Common myeloid progenitor, CD34-positive (primary cell): ENCODE measurements at places on chromosomes 1 and 21.

GRCh38 chr1:100506217-100506616 is 31.7 kb upstream of the GPR88 start:
- DNase-seq = no peak

DNA sequence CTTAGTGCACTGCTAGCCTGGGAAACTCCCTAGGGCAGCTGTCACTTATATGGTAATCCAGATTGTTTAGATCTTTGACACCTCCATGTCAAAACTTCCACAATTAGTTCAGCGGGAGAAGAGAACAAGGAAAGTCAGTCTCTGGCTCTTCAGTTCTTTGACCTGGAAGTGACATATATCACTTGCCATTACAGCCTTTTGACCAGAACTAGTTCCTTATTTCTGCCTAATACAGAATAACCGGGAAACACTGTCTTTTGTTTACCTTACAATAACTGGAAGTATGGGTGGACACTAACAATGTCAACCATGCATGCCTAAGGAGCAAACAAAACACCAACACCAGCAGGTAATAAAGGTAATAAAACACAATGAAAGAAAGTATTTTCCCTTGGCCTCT is 68.3 kb downstream of the C4BPA start:
- DNase-seq = no peak

GRCh38 chr1:67608661-67609576 is 76.1 kb upstream of the GADD45A start:
- DNase-seq = no peak

- no peak for DNase-seq
Observed at GRCh38 chr1:231045286-231045685, 5.2 kb upstream of the FAM89A start.

- no peak for DNase-seq
Observed at GRCh38 chr1:198101716-198102453, 54.9 kb upstream of the NEK7 start.

DNA sequence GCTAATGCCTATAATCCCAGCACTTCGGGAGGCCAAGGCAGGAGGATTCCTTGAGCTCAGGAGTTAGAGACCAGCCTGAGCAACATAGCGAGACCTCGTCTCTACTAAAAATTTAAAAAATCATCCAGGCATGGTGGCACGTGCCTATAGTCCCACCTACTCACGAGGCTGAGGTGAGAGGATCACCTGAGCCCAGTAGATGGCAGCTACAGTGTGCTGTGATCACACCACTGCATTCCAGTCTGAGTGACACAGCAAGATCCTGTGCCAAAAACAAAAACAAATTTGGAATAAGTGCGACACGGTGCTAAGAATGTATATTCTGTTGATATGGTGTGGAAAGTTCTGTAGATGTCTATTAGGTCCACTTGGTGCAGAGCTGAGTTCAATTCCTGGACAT is 15.1 kb downstream of the USP33 start:
- DNase-seq = no peak

DNA sequence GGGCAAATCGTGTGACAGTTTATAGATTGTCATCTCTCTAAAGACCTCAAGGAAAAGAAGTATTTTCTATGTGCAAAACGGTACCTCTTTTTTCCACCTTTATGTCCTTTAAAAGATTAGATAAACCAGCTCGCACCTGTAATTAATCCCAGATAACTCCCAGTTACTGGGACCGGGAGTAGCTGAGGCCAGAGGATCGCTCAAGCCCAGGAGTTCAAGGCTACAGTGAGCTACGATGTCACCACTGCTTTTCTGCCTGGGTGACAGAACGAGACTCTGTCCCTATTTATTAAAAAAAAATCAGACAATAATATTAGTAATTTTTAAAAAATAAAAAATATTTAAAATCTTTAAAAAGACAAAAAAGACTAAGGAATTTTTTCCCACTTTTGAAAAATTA is 141.4 kb downstream of the NR5A2 start:
- no peak for DNase-seq

DNA sequence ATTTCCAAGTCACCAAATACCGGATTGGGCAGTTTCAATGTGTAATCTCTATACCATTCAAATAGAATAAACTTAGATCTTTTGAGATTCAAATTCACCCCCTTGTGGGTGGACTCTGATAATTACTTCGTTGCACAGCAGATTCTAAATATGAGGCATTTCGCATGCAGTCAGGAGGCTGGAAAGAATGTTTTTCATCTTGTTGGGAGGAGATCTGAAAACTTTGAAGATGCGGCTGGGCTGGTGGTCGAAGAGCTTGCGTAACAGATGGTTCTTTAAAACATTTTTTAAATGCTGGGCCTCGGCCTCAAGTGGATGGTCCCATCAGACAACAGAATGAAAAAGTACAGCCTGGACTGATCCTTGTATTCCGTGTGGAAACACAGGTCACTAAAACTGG is 10.4 kb downstream of the NR5A2 start:
- DNase-seq = no peak

- no peak for DNase-seq
Observed at GRCh38 chr21:41662761-41663160, 104.1 kb downstream of the RIPK4 start.

GRCh38 chr1:78171736-78172590 is 126.2 kb downstream of the GIPC2 start:
- no peak for DNase-seq

- no peak for DNase-seq
Observed at GRCh38 chr1:231827337-231828105, 200.9 kb downstream of the DISC1 start.

GRCh38 chr1:3775490-3776230 is 3.1 kb downstream of the SMIM1 start:
- peak; percentile 71 for DNase-seq

GRCh38 chr1:234980645-234981396 is 147.8 kb downstream of the TOMM20 start:
- DNase-seq = peak; percentile 99

DNA sequence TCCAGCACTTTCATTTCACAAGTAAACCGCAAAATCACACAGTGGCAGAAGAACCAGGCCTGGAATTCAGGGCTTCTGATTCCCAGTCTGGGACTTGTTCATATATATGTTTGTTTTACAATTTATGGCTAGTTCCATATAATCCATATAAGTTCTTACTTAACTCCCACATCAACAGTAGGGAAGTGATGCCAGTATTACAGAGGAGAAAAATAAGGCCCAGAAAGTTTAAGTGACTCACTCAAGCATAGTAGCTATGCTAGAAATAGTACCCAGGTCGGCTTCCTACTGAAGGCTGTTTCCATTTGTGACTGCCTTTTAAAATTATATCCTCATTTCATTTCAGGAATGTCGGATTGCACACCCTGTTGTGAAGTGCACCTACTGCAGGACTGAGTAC is 1.4 kb downstream of the FAM76A start:
- DNase-seq = peak; percentile 19

DNA sequence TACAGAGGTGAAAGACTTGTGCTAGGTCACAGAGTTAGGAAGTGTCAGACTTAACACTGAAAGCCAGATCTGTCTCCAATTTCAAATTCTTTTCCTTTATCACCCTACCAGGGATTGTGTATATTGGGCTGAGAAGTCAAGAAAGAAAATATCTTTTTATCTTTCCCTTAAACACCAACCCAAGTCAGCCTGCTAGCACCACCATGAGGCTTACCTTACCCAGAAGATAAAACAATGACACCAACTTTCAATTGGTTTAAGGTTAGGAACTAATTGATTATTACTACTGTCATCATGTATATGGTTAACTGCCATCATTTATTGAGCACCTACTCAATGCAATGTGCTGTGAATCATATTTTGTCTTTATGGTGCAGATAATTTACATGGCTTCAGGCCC is 178.9 kb upstream of the FOXD3 start:
- DNase-seq = no peak

- DNase-seq = no peak
Observed at GRCh38 chr1:217393896-217394295, 237.0 kb downstream of the GPATCH2 start.

GRCh38 chr1:154998818-154999570 is 3.6 kb upstream of the ZBTB7B start:
- DNase-seq = peak; percentile 75

DNA sequence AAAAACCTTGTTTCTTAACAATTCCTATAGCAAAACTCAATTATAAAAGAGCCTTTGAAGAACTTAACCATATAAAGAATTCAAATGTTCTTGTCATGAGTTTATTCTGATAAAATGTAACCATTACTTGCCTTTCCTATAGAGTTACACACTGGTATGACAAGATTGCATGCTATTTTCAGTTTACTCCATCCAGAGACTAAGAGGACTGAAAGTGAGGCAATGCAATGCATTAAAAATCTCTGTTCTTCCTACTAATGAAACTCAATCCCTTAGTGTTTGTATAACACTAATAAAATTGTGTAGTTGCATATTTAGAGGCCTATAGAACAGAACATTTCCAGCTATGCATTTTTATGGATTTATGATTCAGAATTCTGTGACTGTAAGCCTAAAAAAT is 88.1 kb downstream of the COP1 start:
- no peak for DNase-seq

DNA sequence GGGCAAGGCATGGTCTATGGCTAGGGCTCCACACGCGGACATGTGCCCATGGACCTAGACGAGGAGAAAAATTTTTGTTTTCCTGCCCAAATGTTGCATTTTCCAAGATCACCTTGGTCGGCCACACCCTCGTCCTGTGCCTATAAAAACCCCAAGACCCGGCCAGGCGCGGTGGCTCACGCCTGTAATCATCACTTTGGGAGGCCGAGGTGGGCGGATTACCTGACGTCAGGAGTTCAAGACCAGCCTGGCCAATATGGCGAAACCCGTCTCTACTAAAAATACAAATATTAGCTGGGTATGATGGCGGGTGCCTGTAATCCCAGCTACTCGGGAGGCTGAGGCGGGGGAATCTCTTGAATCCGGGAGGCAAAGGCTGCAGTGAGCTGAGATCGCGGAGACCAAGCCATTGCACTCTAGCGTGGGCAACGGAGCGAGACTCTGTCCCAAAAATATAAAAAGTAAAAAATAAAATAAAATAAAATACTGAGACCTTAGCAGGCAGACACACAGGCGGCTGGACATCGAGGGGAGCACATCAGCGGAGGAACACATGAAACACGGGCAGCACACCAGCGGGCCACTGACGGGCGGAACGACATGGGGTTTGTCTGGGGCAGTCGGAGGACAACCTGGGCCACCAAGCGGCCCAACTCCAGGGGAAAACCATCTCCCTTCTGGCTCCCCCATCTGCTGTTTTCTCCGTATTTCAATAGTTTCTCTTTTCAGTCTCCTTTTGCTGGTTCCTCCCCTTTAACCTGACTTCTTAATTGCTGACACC is 60.7 kb upstream of the TBX15 start:
- DNase-seq = no peak

GRCh38 chr1:159204161-159205141 is at the start of gene ACKR1:
TSS of gene ACKR1 (plus strand) at chr1:159204875. CDS start at chr1:159204960, 85 bp downstream.
- peak; percentile 83 for DNase-seq

DNA sequence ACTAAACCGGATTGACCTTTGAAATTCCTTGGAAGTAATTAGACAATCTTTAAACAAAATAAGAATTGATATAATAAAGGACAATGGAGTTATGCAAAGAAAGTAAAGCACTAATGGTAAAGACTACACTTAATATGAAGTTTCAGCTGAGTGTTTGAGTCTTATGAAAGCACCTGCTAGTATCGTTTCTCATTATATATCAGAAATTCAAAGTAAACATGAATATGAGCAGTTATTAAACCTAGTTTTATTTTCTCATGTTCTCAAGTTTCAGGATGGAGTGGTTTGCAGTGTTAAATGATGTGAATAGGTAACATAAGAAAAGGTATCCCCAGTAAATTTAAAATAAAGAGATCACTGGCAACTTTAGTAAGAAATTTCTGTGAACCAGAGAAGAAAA is 188.6 kb downstream of the ZP4 start:
- no peak for DNase-seq

- no peak for DNase-seq
Observed at GRCh38 chr1:186283374-186283773, 91.7 kb downstream of the TPR start.

GRCh38 chr1:245463392-245464165 is 308.8 kb downstream of the KIF26B start:
- DNase-seq = no peak

DNA sequence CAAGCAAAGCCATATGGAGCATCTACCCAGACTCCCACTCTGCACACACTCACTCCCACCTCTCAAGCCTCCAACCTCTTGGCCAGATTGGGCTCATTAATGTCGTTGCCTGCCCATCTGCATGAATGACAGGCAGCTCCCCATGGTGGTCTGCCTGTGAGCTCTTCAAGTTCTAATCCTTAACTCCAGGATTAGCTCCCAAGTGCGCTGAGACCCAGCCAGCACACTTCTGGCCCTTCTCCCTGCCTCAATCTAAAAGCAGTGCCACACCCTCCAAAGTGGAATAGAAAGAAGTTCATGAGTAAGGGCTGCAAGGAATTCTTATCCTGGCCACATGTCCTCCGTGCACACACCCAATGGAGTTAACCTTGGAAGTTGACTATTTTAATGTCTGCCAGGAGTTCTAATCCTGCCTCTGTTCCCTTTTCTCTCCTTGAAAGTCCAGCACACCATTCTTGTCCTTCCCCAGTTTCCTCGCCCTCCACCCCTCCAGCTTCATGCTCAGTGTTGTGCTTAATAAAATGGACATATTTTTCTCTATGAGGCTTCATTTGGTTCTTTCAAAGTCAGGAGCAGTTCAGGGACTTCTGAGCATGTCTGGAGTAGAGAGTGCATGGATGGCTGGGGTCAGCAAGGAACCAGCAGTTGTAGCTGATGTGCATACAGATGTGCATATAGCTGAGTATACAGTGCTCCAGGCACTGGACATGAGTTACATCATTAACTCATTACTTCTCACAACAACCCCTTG is 30.1 kb downstream of the CAMK1G start:
- no peak for DNase-seq

DNA sequence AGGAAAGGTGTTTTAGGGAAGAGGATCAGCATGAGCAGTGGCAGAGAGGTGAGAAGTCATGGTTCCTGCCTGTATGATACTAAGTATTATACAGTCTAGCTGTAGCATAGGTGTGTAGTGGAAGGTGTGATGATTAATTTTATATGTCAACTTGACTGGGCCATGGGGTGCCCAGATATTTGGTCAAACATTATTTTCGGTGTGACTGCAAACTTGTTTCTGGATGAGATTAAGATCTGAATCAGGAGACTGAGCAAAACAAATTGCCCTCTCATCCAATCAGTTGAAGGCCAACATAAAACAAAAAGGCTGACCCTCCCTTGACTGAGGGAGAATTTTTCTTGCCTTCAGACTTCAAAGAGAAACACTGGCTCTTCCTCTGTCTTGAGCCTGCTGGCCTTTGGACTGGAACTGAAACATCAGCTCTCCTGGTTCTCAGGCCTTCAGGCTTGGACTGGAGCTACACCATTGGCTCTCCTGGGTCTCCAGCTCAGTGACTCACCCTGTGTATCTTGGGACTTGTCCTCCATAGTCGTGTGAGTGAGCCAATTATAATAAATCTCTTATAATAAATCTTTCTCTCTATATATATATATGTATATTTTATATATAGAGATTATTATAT is 6.8 kb upstream of the CDC42 start:
- DNase-seq = no peak

- DNase-seq = peak; percentile 66
Observed at GRCh38 chr1:207866471-207867135, 44.3 kb downstream of the CD34 start.

- peak; percentile 51 for DNase-seq
Observed at GRCh38 chr1:81799939-81800694, 617 bp upstream of the ADGRL2 start.

GRCh38 chr1:204870160-204870912 is at the start of gene NFASC:
TSS of gene NFASC (plus strand) at chr1:204870862. CDS start at chr1:204944316, 73,454 bp downstream.
- DNase-seq = no peak
